ENCODE measurements at places on chromosomes 11 and 22.

GRCh38 chr11:16526947-16527346, 170.6 kb upstream of the SOX6 start:
- DNase-seq = no peak

- DNase-seq = no peak
Observed at GRCh38 chr11:123438131-123438627, 8.1 kb downstream of the GRAMD1B start.

DNA sequence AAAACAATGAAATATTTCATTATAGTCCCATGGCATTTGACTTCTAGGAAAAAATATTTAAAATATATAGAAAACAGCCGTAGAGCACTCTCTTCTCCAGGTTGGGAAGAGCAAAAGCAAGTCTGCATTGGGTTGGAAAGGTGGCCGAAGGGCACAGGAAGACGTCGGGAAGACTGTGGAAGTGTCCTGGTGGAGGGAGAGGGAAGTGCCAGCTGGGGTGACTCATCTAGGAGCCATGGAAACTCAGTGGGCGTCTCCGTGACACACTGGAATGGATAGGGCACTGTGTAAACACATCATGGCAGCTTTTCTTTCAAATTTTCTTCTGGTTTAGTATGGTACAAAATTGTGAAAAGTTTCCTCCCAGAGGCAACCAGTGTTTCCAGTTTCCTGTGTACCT, 12.7 kb downstream of the GTPBP1 start:
- DNase-seq = peak; percentile 91

GRCh38 chr22:40258501-40258915, 80.8 kb downstream of the TNRC6B start:
- DNase-seq = peak; percentile 54

DNA sequence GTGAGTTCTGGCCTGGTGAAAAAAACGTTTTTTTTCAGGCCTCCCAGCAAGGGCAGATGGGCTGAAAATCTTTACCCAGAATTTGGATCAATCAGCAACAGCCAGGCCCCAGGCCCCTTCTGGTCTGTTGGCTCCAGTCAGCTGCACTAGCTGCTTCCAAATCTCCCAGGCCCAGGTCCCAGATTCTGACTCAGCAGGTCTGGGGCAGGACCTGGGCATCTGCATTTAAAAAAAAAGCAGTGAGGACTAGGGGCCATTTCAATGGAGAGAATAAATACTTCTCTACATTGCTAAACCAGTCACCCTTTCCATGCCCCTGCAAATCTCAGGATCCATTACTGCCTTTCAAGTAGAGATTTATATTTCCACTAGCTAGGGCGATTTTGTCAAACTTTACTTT, 4.3 kb downstream of the SLC15A3 start:
- DNase-seq = no peak

Data from dermis blood vessel endothelial cell (primary cell).